D341Med (cell line): ENCODE measurements at places on chromosomes 12 and 14.

- DNase-seq: no peak
Measured at GRCh38 chr14:32372154-32372553, 43.1 kb downstream of the AKAP6 start.

DNA sequence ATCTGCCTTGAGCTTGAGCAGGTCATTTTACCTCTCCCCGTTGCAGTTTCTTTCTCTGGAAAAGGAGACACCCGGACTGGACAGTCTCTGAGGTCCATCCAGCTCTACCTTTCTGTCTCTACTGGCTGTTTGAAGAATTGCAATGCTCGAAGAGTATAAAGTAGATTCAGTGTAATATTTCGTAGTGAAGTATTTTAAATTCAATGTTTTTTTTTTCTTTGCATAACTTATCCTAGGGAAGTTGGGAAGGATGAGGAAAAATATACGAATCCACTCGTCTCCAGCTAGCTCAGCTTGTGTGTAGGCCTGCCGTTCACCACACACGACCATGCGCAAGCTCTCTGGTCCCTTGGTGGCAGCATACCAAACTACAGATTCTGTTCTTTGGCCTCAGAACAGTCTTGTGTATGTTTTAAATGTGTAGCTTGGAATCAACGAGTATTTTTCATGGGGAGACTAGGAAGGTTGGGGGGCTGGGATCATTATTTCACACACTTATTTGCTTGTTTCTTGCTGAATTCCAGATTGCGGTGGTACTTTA is 307.9 kb downstream of the CACNA1C start:
- DNase-seq: no peak

DNA sequence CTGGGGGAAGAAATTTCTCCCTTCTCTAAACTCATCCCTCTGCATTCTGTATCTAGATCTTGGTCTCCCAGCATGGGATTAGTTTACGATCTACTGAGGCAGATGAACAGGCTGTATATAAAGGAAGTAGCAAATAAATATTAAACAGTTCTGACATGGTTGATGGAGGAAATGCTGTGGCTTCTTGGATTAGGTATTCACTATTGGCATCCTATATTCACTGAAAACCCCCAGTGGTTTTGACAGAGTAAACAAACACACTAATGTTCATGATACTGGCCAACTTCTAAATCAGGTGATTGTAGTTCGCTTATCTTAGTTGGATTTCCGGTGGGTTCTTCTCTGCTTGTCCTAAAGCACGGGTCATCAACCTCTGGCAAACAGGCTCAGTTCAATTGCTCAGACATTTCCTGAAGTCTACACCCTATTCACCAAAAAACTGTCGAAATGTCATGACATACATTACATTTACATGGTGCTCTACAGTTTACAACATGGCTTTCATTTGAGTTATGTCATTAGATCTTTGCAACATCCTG is 433.9 kb downstream of the EGLN3 start:
- DNase-seq: no peak

DNA sequence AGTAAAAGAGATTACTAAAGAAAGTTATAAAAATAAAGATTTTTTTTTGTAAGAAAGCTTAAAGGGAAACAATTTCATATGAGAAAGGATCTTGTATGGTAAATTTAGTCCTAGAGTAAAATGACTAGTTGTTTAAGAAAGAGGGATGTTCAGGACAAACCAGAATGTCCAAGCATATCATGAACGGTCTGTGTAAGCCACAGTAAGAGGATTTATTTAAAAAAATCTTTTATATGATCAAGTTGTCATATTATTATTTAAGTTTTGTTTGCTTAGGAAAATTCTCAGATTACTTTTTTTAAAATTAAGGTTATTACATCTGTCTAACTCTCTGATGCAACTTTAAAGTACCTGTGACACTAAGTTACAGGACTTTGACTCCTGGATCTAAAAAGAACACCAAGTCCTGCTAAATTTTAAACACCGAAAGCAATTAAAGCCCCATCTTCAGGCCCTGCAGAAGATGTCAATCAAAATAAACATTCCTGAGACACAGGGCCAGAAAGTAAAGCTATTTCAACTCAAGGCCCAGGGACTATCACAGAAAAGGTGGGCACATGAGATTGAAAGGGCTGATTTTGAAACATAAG is 17.3 kb upstream of the CCDC196 start:
- no peak for DNase-seq

DNA sequence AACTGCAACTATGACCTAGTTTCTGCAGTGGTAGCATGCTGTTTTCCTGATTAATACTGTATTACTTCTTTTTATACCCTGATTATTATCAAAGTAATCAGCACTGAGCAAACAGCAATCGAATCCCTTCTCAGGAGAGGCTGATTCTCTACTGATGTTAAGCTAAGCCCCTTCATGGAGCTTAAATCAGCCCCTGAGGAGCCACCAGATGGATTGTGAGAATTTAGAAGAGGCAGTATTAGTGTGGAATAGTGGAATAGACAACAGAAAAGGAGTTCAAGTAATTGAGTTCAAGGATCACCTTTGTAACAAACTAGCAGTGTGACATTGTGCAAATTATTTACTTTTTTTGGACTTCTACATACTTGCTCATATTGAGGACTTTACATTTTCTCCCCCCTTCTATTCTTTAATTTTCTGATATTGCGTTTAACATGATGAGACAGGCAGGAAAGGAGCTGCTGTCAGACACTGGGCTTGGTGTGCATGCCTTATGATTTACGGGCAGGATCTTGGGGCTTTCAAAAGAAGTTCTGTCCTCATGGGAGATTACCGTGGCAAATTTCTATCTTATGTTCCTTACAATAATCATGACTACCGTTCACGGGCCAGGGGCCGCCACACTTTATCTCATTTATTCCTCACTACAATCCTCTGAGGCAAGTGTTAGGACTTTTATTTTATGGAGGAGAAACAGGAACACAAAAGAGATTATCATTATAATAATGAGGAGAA is 68.0 kb downstream of the PTPRR start:
- DNase-seq: peak; percentile 47

- DNase-seq: no peak
Measured at GRCh38 chr14:56004786-56005185, 113.4 kb upstream of the PELI2 start.

- no peak for DNase-seq
Measured at GRCh38 chr12:110697236-110697635, 8.3 kb upstream of the HVCN1 start.

GRCh38 chr12:68891141-68891540 is 41.8 kb downstream of the CPM start:
- no peak for DNase-seq

- DNase-seq: no peak
Measured at GRCh38 chr12:106147956-106148355, 9.2 kb upstream of the NUAK1 start.

- no peak for DNase-seq
Measured at GRCh38 chr12:66666481-66666880, 12.4 kb downstream of the GRIP1 start.

- no peak for DNase-seq
Measured at GRCh38 chr12:102551186-102551585, 70.8 kb upstream of the IGF1 start.

- DNase-seq: no peak
Measured at GRCh38 chr12:47982311-47982710, 18.9 kb downstream of the TMEM106C start.

GRCh38 chr14:35551081-35551480 is 17.1 kb downstream of the INSM2 start:
- DNase-seq: no peak

DNA sequence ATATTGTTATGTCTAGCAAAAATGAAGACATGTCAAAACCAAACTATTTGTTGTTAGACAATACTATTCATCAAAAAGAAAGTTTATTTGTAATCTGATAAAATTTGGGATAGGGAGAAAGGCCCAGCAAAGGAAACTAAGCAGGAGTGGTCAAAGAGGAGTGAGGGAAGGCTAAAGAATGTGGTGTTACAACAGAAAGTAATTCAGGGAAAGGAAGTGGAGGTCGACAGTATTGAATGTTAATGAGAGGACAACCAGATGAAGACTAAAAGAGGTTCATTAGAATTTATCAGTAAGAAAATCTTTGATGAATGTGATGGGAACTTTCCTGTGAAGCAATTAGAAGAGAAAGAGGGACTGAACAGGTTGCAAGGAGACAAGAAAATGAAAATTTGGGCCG is 33.9 kb downstream of the PLCZ1 start:
- DNase-seq: no peak

- no peak for DNase-seq
Measured at GRCh38 chr12:126741536-126742240, 1525.3 kb upstream of the TMEM132C start.

DNA sequence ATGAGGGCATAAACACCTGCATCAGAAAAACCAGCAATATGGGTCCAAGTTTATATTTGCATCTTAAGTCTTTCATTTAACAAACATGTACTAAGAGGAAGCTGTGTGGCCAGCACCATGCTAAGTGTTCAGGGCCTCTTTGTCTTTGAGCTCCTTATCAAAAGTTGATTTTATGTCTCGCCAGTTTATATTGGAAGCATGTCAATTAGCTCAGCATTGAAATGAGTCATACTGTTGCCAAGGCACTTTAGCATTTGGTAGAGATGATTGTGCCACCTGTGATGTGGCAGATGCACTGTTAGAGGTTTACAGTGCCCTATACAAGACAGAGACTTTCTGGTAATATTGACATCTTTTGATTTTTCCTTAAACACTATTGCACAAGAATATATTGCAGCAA is 68.5 kb downstream of the BHLHE41 start:
- no peak for DNase-seq

DNA sequence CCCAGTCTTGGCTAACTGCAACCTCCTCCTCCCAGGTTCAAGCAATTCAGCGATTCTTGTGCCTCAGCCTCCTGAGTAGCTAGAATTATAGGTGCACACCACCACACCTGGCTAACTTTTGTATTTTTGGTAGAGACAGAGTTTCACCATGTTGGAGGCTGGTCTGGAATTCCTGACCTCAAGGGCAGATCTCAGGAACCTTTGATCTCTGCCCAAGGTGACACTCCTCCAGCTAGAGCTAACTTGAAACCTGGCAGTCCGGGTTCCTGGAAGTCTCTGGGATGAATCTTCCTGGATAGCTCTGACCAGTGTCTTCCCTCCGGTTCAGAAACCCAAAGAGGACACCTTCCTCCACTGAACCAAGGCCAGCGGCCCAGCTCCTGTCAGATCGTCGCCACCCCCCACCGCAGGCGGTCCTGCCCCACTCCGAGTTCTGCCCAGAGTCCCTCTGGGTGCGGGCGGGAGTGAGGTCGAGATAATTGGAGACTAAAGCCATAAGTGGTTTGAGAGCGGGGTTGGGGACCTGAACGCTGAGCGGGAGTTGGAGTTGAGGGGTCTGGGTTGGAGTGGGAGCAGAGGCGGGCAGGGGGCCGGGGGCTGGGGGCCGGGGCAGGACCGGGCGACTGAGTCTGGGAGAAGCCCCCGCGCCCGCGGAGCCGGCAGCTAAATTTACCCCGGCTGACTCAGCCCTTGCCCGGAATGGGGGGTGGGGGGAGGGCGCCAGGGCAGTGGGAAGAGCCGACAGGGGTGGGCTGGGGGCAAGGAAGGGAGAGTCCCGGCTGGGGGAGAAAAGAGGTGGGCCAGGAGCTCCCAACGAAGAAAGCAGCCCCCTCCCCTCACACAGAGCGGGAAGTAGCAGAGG is 4.7 kb downstream of the DDN start:
- DNase-seq: no peak

DNA sequence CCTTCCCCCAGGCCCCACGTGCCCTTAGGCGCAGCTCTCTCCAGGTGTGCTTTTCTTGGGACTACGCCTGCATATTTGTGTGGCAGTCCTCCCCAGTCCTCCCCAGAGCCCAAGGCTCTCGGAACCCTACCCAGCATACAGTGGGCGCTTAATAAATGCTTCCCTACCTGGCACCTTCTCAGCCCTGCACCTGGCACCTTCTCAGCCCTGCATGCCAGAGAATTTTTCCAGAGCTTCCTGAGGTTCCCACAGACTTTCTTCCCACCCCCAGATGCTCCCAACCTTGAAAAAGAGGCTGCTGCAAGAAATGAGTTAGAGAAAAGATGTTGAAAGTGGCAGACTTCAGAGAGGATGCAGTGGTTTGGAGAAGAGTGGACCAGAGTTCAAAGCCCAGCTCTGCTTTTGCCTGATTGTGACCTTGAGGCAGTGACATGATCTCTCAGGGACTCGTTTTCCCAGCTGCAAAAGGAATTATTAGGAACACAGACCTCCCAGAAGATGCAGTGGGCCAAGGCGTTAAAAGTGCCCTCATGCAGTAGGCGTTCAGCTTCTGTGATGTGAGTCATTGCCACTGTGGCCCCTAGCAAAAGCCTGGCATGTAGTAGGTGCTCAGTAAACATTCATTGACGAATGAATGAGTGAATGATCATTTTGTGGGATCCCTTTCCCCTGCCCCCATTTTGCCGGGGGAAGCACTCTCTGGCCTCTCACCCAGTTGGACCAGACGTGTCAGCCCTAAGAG is 167.2 kb downstream of the PHETA1 start:
- DNase-seq: no peak

- no peak for DNase-seq
Measured at GRCh38 chr12:50597200-50598195, 92.7 kb downstream of the DIP2B start.

DNA sequence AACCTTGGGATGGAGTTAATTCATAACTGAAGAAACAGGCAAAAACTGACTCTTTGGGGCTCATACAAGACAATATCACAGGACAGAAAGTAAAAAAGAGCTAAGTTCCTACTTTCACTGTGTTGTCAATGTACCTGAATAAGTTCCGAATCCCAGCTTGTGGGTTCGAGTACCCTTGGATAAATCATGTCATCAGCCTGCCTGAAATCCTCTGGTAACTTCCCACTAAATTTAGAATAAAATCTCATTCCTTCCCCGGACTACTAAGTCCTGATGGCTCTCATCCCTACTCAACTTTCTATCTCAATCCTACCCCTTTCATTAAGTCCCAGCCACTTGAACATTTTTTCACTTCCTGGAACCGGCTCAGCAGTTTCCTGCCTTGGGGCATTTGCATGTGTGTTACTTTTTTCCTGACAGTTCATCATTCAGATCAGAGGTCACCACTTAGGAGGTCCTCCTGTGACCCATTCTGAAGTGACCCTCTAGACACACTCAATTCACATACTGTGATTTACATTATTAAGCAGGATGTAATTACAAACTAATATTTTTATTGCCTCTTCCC is 12.7 kb downstream of the ERP29 start:
- no peak for DNase-seq

DNA sequence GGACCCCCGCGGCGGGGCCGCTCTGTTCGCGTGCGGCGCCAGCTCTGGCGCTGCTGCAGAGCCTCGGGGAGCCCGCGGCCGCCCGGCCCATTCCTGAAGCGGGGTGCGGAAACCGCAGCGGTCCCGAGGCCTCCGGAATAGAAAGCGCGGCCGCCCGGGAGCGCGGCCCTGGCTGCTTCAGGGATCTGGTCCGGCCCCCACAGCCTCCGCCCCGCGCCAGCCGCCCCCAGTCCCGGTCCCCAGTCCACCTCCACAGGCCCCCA is 204 bp downstream of the HSP90AA1 start:
- no peak for DNase-seq

DNA sequence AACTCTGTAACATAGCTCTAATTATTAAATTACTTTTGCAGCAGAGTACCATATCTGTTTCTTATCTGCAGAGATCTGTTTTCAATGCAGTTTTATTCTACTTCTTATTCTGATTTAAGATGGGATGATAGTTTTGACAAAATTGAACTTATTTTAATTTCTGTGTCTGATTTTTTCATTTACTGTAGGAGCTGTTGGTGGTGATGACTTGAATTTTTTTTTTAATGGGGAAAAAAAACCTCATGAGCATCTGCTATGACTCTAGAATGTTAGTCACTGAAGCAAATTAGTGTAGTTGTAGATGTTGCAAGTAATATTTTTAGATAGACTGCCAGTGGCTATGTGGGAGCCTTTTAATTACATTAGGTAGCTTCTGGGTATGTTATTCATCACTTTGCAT is 23.4 kb downstream of the DNM1L start:
- no peak for DNase-seq
